ENCODE measurements at places on chromosomes 11 and 22.

DNA sequence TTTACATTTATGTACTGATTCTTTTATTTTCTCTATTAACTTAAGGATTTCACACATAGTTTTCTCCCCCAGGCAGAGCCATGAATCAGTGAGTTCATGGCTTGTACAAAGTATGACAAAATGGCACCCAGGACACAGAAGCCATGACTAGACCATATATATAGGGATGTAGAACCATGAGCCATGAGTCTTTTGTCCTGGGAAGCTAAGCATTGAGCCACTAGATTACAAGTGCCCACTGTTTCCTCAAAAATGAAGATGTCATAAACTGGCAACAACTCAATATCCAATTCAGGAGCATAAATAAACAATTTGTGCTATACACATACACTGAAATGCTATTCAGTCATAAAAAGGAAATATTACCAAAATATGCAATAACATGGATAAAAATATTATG, 36.2 kb downstream of the CARD18 start:
- no peak for DNase-seq

DNA sequence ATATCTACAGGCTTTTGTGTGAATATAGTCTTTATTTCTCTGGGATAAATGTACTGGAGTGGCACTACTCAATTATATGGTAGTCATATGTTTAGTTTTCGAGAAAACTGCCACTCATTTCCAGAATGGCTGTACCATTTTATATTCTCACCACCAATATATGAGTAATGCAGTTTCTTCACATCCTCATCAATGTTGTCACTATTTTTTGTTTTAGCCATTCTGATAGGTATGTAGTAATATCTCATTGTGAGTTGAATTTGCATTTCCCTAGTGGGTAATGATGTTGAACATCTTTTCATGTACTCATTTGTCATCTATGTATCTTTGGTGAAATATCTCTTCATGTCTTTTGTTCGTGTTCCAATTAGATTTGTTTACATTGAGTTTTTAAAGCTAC, 18.0 kb downstream of the ACRV1 start:
- DNase-seq: no peak

DNA sequence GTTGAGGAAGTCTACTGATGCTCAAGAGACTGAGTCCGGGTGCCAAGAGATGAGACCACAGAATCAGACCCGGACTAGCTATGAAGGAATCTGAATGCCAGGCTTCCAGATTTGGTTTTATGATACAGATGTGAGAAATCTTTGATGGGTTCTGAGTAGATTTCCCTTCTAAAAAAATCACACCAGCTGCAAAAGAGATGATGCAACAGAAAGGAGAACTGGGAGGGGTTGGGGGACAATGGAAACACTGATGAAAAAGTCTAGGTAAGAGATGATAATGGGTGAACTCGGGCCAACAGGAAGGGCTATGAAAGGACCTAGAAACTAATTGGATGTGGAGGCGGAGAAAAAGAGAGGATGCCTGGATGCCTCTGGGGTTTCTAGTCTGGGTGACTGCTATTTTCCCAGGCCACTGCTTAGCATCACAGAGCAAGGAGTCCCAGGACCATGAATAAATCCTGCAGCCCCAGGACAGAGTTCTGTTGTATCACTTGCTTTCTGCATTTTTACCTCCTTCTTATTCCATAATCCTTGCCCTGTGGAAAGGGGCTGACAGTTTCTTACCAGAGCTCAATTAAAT, 115.4 kb upstream of the SEZ6L start:
- DNase-seq: no peak

GRCh38 chr11:131662317-131662972, 292.0 kb downstream of the NTM start:
- no peak for DNase-seq

- DNase-seq: no peak
Observed at GRCh38 chr11:19226378-19227195, 14.2 kb downstream of the E2F8 start.

DNA sequence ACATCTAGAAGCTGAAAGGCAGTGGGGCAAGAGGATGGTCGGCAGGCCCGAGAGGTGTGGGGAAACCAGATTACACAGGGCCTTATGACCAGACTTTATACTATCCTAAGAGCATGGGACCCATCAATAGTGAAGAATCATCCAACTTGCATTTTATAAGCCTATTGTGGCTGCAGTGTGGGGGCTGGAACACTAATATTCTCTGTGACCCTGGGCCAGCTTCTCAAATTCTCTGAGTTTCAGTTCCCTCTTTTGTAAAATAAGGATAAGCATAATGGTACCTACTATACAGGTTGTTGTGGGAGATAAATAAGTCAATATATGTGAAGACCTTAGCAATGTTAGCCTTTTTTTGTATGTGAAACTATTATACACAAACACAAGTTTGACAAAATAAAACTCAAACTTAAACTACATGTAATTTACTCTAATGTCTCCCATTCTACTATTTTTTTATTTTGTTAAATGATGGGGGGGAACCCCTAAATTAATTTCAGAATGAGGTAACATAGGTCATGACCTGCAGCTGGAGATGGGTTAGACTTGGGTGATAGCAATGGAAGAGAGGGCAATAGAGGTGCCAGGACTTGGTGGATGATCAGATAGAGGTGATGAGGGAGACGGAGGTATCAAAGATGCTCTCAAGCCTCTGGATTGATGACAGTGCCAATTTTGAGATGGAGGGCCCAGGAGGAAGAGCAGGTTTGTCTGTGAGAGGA, 30.1 kb downstream of the SMCO4 start:
- DNase-seq: no peak

- DNase-seq: no peak
Observed at GRCh38 chr11:59219836-59220235, 7.1 kb upstream of the MPEG1 start.

- no peak for DNase-seq
Observed at GRCh38 chr22:19081351-19081750, 40.9 kb downstream of the DGCR2 start.

Measured in stimulated activated CD8-positive, alpha-beta memory T cell treated with anti-CD3 and anti-CD28 coated beads, Interleukin-7, amount 100 ng/mL, for 1 hour (primary cell).